ENCODE measurements at places on chromosomes 5 and 9. TPM values are rescaled to one million over a fixed set of nuclear protein-coding genes. Genes with fewer than 3 reads are reported as not detected.

The MAMDC2 gene
- 6.0 TPM for polyA plus RNA-seq

The PCDHGA12 gene
- 1.8 TPM for polyA plus RNA-seq

GRCh38 chr5:79771387-79771786 lies 81.8 kb downstream of the CMYA5 start:
- DNase-seq, result no peak

The FBXL7 gene
- polyA plus RNA-seq, result 21.3 TPM

- DNase-seq, result no peak
Observed at GRCh38 chr5:178801021-178801420, 58.7 kb upstream of the ZNF354B start.

- DNase-seq, result no peak
Observed at GRCh38 chr5:37533851-37534250, 154.7 kb downstream of the WDR70 start.

GRCh38 chr5:124806373-124807077 lies 60.1 kb upstream of the ZNF608 start:
- peak; percentile 87 for DNase-seq

DNA sequence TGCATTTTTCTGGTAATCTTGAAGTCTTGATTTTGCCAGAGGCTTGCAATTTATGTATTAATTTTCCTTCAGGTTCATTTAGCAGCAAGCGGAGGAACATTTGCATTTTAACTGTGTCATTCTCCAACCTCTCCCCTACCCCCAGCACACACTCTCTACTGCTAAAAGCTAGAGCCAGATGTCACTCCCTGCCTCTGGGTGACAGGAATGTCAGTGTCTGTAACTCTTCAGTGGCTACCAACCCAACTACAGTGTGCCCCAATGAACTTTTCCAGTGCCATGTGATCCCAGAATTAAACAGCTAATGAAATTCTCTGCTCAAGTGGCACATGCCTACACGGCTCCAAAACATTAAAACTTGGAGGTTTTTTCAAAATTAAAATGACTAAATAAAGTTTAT lies 260.3 kb downstream of the GOLPH3 start:
- DNase-seq, result no peak

DNA sequence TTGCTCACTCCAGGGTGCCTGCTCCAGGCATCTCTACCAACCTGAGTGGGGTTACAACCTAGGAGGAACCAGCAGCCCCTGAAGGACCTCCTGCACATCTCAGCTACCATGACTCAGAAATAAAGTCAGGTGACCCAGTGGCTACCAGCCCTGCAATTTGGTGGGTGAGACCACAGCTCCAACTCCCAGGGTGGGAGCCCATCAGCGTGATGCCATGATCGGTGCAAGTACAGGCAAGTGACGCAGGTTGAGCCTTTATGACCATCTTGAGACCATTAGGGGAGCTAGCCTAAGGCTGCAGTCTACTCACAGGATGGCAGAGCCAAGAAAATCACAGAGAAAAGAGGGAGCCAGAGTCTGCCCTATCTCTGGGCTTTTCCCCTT lies 8.6 kb downstream of the SEPTIN8 start:
- DNase-seq, result no peak

GRCh38 chr5:75037106-75037505 lies 15.3 kb downstream of the GCNT4 start:
- peak; percentile 29 for DNase-seq

The C9orf50 gene
- 1.2 TPM for polyA plus RNA-seq

- DNase-seq, result no peak
Observed at GRCh38 chr9:135648494-135649410, 9.4 kb upstream of the GLT6D1 start.

DNA sequence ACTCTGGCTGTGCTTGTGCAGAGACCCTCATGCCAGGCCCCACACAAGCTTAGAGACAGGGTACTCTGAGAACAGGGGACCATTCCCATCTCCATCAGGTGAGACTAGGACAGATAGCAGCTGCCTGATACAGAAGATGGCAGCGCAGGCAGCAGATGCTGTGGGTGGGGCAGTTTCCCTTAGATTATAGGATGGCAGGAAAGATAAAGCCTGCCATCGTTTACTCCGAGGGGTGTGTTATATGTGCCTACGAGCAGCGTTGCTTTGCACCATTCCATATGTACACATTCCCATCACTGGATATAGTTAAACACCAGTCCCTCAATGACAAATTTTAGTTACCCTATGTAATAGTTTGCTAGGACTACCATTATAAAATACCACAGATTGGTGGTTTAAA lies 135.2 kb downstream of the SMARCA2 start:
- no peak for DNase-seq

The KCNV2 gene
- polyA plus RNA-seq, result 0.10 TPM

DNA sequence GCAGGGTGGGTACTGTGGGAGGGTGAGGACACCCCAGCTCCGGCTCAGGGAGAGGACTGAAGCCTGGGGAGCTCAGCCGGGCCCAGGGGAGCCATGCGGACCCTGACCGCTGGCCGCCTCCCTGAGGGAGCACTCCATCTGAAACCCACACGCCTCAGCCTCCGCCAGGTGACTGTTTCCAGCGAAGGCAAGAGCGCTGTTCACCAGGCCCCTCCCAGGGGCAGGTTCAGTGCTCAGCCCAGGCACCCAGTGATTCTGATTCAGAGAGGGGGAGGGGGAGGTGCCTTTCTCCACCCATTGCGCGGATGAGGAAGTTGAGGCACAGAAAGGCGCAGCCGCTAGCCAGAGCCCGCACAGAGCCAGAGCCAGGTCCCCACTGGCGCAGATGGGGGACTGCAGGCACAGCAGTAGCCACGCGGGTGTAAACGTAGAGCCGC lies 27.0 kb downstream of the ADGRD2 start:
- DNase-seq, result no peak

- DNase-seq, result peak; percentile 84
Observed at GRCh38 chr5:150486402-150487198, 21.3 kb upstream of the NDST1 start.

DNA sequence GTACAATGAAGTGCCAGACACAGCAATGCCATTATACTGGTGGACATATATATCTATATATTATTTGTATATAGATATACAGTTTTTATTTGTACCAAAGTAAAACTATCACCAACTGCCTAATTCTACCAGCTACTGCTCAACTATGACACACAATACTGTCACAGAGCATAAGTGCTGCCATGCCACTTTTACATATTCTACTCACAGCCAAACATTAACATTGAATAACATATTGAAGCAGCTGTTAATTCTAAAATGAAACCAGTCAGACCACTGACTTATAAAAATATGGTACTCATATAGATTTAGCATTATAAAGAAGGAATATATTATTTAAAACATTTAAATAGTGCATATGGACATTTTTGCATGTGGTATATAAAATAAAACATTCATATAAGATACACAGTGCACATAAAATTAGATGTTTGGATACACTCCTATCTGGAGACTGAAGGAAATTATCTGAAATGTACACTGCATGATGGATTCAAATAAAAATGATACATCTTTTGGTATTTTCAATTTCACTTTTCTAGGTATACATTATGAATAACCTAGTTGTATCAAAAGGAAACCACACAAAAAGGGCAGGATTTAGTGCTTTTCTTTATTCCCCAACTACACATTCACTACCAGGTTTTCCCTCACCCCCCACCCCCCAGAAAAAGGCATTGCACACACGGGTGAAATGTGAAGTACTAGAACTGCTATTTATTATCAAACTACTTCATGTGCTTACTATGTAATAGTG lies 48.9 kb downstream of the PKD2L2 start:
- no peak for DNase-seq

DNA sequence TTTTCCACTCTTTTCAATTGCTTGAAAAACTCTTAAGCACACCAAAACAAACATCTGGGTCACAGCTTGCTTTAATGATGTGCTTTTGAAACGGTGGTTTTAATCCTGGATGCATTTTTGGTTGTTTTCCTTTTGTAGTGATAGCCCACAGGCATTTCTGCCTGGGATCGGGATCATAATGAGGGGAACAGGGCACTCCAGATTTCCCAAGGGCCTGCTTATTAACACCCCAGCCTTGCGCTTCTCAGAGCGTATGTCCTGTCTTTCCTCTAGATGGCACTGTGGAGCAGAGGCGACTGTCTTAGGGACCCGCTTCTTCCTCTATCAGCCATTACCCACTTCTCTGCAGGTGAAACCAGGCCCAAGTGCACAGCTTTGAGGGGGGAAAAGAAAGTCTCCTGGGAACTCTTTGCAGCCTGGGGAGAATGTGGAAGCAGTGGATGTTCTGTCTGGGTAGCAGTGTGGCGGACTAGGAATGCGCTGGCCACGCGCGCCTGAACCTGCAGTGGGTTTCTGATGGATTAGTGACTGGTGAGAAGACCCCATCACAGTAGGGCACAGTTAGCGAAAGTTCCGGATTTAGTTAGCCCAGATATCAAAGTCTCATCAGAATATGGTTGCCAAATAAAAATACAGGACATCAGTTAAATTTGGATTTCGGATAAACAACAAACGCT lies 190.1 kb downstream of the GNA14 start:
- peak; percentile 65 for DNase-seq

- DNase-seq, result no peak
Observed at GRCh38 chr9:3507395-3508077, 18.3 kb downstream of the RFX3 start.

- no peak for DNase-seq
Observed at GRCh38 chr5:180801596-180802324, 846 bp downstream of the MGAT1 start.

The GFI1B gene
- 0.91 TPM for polyA plus RNA-seq

The BTNL3 gene
- 0.09 TPM for polyA plus RNA-seq

The PRXL2C gene
- polyA plus RNA-seq, result 5.8 TPM

DNA sequence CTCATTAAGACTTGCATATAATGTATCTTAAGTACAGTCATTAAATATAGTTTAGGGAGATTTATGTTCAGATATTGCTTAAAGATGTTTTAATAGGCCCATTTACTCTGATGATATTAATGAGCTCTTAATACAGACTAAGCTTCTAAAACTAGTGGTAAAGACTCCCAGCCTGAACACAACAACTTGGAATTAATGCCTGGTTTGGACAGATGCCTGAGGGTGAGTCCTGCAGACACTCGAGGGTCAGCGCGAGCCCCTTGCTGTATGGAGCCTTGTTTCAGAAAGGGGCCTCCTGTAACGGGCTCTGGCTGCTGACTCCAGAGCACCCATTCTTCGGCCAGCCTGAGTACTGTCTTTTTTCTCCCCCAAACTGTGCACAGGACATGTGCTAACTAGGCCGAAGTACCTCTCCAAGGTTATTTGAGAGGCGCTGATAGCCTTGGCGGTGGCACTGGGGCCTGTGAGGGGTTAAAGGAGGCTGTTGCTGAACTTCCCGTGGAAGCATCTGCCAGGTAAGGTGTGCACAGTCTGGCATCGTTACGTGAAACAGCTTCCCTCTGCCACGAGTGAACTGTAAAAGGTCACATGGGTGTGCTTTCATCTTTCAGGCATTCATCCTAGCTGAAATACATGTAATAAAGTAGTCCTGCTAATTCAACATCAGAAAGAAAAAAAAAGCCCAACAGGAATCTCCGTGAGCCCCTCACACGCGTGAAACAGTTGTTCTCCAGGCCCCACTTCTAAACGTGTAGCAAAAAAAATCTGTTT lies 113.4 kb downstream of the MVB12B start:
- no peak for DNase-seq

GRCh38 chr5:38263983-38264382 lies 5.6 kb downstream of the EGFLAM start:
- no peak for DNase-seq

GRCh38 chr5:117803533-117803932 lies 1184.8 kb downstream of the DTWD2 start:
- DNase-seq, result no peak

DNA sequence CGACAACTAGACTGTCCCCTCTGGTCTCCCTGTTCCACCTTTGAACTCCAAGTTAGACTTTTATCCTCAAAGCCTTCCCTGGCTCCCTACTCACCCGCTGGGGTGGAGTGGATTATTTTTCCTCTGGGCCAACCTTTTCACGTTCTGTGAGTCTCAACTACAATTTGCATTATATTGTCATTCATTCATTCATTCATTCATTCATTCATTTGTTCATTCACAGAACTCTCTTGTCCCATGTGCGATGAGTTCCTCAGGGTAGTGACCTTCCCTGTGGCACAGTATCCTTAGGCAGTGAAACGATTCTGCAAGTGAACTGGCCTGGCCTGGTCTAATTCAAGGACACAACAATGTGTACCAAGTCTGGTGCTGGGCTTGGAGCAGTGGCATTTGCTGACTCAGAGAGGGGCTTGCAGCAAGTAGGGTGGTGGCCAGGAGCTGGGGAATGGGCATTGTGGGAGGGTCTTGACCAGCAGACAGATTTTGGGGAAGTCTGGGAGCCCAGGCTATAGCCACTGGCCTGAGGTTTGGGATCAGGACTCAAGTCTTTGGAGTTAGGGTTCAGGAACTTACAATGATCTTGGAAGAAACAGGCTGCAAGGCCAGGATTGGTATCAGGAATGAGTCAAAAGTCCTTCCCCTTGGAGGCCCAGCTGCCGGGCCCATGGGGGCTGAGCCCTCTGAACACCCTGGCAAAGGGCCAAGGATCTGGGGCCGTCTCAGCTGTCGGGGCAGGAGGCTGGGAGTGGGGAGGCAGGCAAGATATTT lies 37.2 kb upstream of the COL15A1 start:
- no peak for DNase-seq

GRCh38 chr5:174293481-174293880 lies 248.0 kb downstream of the NSG2 start:
- DNase-seq, result no peak

DNA sequence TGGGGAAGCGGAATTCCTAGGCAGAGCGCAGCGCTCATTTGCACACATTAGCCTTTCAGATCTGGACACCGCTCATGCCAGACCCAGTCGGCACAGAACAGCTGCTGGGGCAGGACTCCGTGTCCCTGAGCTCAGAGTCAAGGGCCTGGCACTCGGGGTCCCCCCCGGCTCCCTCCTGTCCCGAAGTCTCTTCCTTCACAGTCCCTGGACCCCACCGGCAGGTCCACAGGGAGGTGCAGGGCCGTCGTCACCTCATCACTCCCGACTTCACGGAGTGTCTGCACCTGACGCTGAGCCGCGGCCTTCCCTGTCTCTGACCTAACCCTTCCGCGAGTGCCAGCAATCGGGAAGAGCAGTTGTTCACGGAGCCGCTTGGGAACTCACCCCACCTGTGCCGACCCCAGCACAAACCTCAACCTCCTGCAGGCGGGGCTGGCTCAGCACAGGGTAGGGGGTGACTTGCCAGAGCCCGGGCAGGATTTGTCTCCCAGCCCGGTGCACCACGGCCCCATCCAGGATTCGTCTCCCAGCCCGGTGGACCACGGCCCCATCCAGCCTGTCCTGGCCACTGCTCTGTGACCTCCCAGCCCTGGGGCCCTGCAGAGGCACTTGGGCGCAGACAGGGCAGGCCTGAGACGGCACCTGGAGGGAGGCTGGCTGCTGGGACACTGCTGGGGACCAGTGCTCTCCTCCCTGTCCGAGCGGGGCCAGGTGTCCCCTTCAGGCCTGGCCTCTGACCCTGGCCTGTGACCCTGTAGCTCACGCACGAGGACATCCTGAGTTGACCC lies 9.9 kb upstream of the SLC9A3 start:
- DNase-seq, result no peak

All from renal pelvis (tissue), 12 donors.